ENCODE measurements at places on chromosomes 7 and 10.
A peak's percentile ranks its signal among the peaks of the same experiment; 100 is the strongest.

DNA sequence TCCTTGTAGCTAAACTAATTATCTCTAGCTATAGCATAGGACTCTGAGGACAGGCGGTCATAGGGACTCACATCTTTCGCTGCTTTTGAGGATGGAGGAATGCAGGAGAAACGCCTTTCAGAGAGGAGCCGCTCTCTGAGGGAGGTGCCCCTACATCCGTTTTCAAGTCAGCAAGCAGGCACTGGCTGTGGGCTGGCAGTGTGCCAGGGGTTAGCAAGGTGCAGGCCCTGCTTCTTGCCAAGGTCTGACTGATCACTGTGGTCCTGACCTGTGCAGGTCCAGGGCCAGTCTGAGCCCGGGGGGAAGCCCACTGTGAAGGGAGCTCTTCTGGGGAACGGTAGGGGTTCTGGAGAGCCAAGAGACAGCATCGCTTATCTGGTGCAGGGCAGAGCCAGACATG lies 89.4 kb downstream of the SH3PXD2A start:
- DNase-seq = no peak

GRCh38 chr7:140605337-140605736 lies 35.3 kb downstream of the DENND2A start:
- no peak for DNase-seq

DNA sequence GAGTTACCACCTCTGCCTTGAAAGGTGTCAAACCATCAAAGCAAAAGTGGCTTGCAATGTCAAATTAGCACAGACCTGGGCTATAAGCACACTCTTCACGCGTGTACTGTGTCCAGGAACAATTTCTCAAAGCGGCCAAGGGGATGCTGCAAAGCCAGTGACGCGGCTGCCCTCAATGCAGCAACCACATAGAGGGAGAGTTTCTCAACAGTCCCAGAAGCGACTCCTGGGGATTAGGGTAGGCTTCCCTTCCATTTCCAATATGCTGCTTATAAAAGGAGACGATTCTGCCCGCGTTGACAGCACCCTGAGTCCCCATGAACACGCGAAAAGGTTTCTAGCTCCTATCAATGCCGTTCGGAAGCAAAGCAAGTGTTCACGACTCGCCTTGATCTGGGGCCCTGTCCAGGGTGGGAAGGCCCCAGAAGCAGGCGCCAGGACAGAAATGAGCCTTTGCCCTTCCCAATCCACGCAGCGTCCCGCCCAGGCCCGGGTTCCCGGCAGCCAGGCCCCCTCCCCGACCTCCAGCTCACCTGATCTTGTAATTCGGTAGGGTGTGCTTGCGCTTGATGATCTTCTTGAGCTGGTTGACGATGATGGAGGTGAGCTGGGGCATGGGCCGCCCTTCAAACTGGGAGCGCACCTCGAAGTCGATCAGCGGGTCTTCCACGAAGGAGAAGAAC lies 1.3 kb downstream of the PDZD8 start:
- no peak for DNase-seq

- no peak for DNase-seq
These were observed 161.5 kb upstream of the TBX20 start for GRCh38 chr7:35415411-35415822.

- DNase-seq = no peak
These were observed 230.6 kb upstream of the FZD8 start for GRCh38 chr10:35872671-35873070.

- DNase-seq = no peak
These were observed 105.9 kb downstream of the CPEB3 start for GRCh38 chr10:92184977-92185376.

DNA sequence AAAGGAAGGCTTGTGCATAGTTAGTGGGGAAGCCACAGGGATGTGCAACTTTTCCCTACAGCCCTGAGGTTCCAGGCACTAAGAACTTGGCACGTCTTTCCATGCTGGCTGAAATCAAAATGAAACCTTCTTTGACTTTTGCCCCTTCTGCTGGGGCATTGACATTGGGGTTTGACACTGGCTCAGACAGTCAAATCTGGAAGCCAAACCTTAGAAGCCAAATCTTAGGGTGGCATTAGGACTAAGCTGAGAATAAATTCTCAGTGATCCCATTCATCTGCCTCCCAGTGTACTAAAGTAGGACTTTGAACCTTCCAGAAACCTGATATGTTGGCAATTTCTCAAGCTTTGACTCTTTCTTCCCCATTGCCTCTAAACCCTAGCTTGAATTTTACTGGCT lies 31.3 kb upstream of the INSYN2A start:
- DNase-seq = no peak

- DNase-seq = peak; percentile 22
These were observed 222.0 kb downstream of the LHFPL3 start for GRCh38 chr7:104550362-104550761.

GRCh38 chr10:99912041-99912440 lies 97.7 kb downstream of the DNMBP start:
- no peak for DNase-seq

GRCh38 chr7:128890306-128891109 lies 20.0 kb downstream of the KCP start:
- DNase-seq = peak; percentile 60

- DNase-seq = no peak
These were observed 37.2 kb upstream of the PCBD1 start for GRCh38 chr10:70925377-70926225.

DNA sequence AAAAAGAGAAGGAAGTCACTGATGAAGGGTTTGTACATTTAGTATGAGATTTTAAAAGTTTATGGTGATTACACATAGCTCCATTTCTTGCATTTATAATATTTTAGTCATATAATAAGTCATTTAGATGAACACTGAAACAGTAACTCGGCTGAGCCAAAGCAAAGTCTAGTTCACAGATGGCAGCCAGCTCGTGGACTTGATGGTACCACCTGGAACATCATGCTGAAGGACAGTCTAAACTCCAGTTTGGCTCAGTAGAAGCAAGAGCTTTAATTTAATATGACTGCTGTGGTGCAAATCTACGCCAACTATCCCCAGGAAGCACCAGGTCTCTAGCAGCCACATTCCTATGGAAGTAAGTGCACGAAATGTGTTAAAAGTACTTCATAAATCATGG lies 16.4 kb downstream of the SRI start:
- DNase-seq = no peak

DNA sequence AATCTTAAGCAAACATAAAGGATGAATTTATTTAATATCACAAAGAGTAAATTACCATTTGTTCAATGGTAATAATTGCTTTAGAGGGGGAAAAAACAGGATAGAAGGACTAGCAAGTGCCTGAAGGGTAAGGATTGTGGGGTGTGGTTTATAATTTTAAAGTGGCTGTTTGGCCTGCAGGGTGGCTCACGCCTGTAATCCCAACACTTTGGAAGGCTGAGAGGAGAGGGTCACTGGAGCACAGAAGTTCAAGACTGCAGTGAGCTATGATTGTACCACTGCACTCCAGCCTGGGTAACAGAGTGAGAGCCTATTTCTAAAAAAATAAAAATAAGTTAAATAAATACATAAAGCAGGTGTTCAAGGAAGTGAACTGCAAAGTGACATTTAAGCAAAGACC lies 199.9 kb upstream of the AHR start:
- no peak for DNase-seq

DNA sequence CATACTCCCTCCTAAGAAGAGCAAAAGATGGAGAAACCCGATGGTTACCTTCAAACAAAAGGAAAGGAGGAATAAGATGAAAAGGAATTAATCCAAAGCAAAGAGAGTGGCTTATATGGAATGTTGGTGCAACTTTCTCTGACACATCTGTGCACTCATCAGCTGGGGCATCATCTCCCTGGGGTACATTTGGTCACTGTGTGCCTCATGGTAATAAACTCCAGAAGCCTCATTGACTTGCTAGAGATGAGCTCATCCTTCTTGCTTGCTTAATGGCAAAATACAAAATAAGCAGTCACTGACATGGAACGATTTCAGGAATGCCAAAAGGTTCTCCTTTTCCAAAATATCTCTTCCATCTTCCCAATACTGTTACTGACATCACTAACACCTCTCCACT lies 22.5 kb downstream of the CAV1 start:
- DNase-seq = no peak

DNA sequence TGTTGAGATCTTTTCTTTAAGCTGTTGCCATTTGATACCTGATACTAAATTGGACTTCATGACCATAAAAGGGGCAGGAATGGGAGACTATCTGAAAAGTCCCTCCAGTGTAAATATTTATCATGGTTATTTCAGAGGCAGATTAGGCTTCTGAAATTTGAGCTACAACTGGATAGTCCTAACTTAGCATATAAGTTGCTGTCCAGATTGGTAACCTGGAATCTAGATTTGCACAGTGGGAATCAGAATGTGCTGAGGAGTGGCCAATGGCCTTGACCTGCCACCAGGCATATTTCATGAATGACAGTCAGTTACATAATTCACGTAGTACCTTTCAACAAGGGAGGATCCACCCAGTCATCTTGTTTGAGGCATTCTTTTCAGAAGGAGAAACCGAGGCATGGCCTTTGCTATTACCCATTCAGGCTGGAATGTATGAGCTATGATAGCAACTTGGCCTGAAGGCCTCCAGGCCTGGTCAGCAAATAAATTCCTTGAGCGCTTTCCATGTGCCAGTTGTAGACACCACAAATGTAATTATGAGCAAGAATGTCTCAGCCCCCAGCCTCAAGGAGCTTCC lies 80.0 kb downstream of the EEPD1 start:
- no peak for DNase-seq

DNA sequence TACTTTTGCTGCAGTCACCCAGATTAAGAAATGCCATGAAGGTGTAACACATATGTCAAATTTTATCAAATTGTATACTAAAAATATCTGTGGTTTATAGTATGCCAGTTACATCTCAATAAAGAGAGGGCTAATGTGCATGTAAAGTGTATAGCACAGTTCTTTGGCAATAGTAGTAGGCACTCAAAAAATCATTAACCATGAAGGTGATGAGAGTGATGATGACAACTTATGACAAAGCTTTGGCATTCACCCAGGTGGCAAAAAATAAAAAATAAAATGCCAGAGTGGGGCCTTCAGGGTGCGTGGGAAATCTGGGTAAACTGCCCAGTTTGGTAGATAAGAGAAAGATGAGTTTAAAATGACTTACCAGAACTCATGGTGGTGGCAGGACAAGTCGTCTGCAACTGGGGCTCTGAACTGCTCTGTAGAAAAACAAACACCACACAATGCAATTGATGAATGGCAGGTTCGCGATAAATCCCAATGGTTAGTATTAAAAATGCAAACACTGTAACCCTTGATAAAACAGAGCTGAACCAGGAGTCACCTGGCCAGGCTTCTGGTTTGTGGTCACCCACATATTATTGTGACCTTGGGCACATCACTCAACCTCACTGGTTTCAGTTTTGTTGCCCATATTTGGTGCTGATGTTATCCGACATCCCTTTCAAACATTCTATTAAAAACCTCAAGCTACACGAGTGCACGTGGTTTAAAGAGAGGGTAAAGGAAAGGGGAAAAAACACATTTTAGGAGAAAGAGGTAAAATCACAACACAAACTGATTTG lies 120.2 kb downstream of the SORBS1 start:
- DNase-seq = no peak

- no peak for DNase-seq
These were observed 66.9 kb downstream of the BBS9 start for GRCh38 chr7:33196221-33196620.

DNA sequence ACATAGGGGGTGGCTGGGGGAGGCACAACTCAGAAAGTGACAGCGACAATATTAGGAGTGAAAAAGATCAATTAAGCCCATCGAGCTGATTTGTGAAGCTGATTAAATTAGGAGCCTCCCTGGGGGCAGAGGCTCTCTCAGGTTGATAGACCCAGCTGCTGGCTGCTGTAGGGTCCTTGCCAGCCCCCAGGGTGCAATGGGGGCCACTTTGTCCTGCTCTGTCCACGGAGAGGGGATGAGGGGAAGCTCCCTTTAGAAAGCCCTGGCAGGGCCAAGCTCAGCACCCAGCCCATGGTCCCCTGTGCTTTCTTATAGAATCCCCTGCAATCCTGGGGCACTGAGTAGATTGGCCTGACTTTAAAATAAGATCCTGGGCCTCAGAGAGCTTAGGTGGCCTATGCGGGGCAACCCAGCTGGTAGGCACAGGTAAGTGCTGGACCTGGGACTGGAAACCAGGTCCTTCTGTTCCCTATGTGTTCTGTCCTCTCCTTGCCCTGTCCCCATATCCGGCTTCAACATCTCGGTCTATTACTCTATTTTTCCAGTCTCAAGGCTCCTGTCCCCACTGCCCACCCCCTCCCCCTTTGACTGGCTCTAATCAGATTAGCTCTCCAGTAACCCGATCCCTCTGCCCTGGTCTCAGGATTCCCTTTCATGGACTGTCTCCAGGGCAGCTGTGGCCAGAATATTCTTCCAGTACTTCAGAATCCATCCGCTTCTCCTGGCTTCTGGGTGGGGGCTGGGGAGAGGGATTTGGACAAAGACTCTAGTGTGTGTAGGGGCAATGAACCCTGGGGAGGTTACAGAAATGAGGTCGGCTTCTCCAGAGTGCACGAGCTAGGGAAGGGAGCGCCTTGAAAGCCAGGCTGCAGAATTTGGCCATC lies 259.6 kb downstream of the RPS24 start:
- peak; percentile 48 for DNase-seq

DNA sequence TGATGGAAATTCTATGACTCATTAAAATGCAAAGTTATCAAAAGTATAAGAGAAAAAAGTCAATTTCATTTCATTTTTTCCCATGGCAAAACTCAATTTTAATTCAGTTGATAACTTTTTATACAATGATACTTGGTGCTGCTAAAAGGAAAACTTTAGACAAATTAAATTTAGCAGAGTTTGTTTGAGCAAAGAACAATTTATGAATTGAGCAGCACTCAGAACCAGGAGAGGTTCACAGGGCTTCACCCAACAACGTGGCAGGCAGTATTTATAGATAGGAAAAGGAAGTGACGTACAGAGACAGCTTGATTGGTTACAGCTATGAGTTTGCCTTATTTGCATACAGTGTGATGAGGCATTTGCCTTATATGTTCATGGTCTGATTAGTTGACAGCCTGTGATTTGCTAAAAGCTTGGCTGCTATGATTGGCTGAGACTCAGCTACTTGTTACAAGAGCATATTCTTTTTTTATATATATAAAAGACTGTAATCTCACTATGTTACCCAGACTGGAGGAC lies 157.2 kb upstream of the CELF2 start:
- DNase-seq = no peak

DNA sequence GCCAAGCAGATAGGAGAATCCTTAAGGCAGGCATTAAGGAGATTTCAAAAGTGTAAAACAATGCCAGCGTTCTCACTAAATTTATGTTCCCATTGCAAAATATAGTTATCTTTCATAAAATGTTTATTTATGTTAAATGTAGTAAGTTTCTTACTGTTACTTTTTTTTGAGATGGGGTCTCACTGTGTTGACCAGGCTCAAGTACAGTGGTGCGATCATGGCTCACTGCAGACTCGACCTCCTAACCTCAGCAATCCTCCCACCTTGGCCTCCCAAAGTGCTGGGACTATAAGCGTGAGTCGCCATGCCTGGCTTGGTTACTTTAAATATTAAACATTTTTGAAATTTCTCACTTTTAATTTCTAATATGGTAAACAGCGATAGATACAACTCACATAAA lies 31.8 kb upstream of the PRKAR2B start:
- DNase-seq = no peak

Data from COLO829 (cell line).